Hindlimb muscle (tissue), 1 donor: ENCODE measurements at places on chromosomes 7 and 10. TPM values are rescaled to one million over a fixed set of nuclear protein-coding genes. Genes with fewer than 3 reads are reported as not detected.

DNA sequence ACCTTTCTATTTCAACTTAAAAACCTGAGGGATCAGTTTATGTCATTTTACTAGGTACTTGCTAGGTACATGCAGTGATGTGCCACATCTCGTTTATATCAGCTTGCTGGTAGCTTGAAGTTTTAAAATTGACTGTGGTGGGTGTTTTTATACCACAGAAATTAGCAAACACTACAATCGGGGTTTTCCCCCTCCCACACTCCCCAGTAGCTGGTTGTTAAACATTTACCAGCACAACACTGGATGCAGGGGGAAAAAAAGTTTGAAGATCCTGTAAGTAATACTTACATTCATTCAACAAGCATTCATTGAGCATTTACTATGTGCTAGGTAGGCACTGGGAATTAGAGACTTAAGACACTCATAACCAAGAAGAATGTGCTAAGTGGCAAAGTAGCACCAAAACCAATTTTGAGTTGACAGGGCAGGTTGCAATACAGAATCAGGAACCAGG is 32.6 kb downstream of the USP6NL start:
- no peak for DNase-seq

- DNase-seq = no peak
Measured at GRCh38 chr7:53542157-53542556, 506.7 kb downstream of the POM121L12 start.

GRCh38 chr7:118492466-118492865 is 268.0 kb downstream of the ANKRD7 start:
- DNase-seq = no peak

DNA sequence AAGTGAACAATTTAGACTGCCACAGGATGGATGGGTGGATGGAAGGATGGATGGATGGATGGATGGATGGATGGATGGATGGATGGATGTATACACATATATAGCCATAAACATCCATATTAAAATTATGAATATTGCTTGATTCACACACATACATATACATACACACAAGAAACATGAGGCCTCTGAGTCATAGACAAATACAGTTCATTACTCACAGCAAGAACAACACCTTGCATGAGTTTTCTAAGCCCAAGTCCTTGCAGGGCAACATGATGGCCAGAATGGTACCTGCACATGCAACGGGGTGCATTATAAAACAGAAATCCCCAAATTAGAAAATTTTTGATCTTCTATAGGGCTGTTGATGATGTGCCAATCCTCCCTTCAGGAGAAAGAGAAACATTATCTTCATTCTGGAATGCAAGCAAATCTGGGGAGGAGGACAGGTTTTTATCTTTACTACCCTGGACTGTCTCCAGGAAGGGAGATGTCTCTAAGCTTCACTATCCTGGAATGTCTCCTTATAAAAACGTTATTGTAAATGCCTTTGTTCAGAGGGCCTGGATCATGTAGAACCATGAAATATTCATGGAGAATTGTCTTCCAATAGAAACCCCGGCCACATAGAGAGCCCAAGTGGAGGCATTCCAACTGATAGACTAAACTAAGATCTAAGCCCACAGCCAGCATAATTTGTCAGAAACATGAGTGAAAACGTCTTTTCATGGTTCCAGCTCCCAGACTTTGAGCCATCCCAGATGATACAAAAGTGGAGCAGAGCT is 238.6 kb upstream of the LRRN3 start:
- DNase-seq = no peak

DNA sequence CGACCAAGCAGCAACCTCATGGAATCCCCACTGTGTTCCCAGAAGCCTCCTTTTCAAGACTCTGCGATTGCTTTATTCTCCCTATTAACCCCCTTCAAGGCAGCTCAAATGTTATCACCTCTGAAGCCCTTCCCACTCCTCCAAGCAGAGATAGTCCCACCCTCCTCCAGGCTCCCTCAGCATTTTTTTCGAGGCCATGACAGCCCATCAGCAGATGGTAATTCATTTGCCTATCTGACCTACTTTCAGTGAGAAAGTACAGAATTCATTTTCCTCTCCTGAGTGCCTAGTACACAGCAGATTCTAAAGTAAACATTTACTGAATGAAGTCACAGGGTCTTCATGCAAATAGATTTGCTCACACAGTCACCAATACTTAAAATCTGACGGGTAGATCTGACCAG is 47.8 kb downstream of the HERPUD2 start:
- DNase-seq = no peak

DNA sequence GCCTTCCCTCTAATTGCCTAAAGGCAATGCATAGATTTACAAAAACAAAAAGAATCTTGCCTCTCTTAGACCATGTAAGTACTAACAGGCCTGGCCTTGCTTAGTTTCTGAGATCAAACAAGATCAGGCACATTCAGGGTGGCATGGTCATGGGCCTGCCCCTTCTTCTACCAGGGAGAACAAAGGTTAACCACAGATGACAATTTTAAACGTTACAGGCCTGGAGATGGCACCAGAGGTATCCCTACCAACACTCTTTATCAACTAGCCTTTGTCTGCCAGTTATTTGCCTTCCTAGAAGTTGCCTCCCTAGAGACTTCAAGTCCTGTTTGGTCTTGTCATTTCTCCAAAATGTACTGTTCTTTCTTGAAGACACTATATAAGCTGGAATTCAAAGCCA is 252.6 kb downstream of the DOCK4 start:
- no peak for DNase-seq

DNA sequence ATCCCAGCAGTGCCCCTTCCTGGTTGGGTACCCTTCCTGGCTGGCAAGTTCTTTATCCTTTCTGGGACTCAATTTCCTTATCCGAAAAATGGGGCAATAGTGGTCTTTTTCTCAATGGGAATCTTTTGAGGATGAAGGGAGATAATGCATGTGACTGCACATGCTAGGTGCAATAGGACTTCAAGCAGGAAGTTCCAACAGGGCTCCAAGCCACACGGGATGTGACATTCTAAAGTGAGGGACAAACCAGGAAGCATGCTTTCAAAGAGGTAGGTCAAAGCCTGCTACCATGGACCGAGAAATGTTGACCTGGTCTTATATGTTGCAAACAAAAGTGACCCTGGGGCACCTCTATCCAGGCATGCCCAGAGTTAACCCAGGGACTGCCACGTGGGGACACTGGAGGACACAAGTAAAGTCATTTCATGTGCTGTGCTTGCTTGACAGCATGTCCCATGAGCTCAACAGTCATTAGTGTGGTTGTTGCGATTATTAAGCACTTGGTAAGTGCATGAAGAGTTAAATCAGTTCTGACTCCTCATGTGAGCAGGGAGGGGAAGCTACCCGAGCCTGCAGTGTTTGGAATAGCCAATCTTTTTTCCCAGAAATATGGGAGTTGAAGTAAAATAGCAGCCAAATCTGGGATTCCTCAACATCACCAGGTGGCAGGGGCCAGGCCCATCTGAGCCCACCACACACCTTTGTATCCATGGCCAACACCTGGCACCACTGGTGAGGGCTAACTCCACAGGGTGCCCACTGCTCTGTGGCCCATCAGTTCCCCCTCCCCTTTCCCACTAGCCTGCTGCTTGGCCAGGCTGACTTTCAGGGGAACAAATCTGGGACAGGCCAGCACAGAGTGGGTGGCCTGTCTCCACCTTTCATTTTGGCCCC is 5.7 kb downstream of the ARHGAP22 start:
- no peak for DNase-seq

DNA sequence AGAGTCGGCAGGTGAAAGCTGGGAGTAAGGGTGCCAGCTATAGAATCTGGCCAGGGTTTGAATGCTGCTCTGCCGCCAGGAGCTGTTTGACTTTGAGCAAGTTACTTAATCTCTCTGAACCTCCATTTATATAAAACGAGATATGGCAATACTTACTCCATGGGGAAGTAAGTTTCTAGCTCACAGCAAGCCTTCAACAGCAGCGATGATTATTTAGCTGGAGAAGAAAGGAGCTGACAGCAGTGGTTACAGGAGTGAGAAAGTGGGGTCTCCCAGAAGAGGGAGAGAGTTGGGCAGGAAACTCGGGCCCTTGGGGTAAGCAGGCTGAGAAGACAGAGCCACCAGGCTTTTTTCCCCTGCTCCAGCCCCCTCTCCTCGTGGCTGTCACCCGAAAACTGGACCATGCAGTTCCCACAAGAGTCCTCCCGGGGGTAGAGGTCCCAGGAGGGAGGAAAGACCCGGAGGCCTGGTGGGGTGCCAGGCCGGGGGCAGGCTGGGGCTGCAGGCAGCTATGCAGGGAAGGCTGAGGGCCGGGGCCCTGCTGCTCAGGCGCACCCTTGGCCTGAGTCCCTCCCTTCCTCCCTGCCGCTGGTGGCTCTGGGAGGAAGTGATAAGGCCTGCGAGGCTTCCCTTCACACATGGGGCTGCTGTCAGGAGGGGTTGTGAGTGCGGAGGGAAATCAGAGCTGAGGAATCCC is 3.5 kb downstream of the NOS3 start:
- no peak for DNase-seq

DNA sequence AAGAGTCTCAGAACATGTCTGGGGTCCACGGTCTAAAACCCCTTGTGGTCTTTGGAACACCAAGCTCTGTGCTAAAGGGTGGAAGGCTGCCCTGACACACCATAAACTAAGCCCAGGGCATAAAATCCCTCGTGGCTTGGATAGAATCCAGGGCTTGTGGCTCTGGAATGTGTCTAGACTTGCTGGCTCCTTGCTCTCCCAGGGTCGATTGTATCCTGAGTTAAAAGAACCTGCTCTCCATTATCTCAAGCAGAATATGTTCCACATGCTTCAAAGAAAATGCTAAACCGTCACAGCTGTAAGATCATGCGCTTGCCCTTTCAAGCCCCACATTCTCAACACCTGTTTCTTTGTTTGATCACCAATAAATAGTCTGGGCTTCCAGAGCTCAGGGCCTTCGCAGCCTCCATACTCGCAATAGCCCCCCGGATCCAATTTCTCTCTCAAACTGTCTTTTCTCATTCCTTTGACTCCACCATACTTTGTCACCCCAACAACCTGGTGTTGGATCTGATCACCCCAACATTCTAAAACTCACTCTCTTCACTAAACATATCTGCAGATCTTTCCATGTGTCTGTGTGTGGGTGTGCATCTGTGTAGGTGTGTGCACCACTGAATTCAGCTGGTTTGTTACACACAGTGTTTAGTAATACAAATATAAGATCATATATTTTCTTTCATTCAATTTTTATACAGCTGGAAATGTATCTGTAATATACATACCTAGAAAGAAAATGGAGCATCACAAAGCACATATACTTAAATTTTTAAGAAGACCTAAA is 238.5 kb downstream of the ZMYND11 start:
- DNase-seq = no peak

- no peak for DNase-seq
Measured at GRCh38 chr7:25118048-25118753, 6.9 kb downstream of the CYCS start.

The PCLO gene
- polyA plus RNA-seq = 0.28 TPM
